Stimulated activated naive CD4-positive, alpha-beta T cell treated with Interleukin-2 at 50 U/mL for 16 hours (primary cell): ENCODE measurements at places on chromosomes 6 and 20.

DNA sequence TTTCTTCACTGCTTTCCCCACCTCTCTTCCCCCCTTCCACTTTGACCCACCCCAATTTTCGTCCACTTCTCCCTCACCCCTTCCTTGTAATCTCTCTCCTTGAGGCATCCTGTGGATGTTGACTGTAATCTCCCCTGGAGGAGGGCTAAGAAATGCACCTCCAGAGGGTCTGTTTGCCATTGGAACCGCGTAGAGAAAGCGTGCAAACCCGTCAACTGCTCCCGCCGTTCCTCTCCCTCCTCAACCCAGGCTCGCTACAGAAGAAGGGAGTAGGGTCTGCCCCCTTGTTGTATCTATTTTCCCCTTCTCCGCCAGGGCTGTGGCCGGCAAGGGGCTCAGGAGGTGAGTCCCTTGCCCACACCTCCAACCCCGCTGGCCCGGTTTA lies 502 bp upstream of the HTR1E start:
- no peak for DNase-seq

GRCh38 chr6:100479179-100480035 lies 14.7 kb upstream of the SIM1 start:
- DNase-seq: no peak

- no peak for DNase-seq
Measured at GRCh38 chr6:159395609-159396008, 226.4 kb downstream of the FNDC1 start.

- DNase-seq: no peak
Measured at GRCh38 chr20:43938932-43939761, 24.5 kb downstream of the TOX2 start.

DNA sequence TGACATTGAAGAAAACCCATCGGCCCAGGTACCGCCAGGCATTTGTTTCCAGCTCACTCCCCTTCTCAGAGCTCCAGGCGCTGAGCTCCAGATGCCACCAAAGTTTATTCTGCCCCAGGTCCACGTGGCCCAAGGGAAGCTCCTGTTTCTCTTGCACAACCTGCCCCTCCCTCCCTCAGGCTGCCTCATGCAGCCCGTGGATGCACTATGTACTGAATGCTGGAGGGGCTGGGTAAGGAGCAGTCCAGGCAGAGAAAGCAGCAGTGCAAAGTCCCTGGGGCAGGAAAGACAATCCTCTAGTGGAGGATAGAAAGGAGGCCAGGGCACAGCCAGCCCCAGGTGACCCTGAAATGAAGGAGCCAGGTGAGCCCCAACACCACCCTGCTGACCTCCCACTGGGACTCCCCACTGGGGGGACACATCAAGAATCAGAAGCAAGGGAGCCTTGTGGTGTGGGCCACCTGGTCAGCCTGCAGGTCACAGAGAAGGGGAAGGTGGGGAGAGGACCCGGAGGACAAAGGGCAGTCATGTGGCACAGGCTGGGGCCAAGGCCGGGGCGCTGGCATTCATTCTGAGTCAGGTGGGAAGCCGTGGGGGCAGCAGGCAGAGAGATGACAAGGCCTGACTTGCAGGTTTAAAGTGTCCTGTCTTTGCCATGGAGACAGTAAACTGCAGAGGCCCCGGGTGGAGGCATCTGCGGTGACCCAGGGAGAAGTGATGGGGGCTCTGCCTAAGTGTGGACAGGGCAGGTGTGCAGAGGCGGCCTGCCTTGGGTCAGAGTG lies 230.1 kb downstream of the PREX1 start:
- DNase-seq: no peak

GRCh38 chr6:26183237-26183580 lies 96.0 kb downstream of the HFE start:
- DNase-seq: no peak

DNA sequence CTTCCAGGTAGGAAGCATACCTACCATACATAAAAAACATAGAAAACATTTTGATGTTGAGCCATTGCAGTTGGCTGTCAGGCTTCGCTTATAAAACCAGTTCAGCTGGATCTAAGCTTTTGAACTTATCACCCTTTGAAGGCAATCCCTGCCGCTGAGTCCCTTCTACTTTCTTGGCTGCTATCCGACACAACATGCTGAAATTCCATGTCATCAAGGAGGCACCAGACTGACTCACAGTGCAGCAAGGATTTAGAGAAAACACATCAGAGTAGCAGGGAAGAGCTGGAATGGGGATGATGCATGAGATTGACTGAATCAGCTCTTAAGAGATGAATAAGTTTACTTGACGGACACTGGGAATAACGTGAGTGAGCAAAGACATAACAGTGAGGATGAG lies 135.0 kb upstream of the MAN1A1 start:
- DNase-seq: no peak

- no peak for DNase-seq
Measured at GRCh38 chr6:96794980-96795379, 42.3 kb downstream of the GPR63 start.

DNA sequence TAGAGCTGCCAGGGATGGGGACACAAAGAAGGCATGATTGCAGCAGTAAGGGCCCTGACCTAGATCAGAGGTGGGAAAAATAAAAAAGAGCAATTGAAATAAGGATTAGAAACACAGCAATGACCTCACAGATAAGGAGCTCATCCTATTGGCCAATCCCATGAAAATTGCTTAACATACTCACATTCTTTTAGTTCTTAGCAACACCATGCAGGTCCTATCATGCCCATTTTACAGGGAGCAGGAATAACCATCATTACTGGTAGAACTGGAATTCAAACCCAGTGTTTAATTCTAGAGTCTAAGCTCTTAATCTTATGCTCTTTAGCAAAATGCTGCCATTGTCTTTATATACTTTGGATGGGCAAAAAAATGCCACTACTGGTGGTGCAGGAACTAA lies 267.7 kb downstream of the RNF144B start:
- DNase-seq: no peak

- DNase-seq: no peak
Measured at GRCh38 chr20:49460916-49461315, 21.6 kb downstream of the KCNB1 start.

- DNase-seq: no peak
Measured at GRCh38 chr6:82353848-82354247, 9.8 kb upstream of the TPBG start.

DNA sequence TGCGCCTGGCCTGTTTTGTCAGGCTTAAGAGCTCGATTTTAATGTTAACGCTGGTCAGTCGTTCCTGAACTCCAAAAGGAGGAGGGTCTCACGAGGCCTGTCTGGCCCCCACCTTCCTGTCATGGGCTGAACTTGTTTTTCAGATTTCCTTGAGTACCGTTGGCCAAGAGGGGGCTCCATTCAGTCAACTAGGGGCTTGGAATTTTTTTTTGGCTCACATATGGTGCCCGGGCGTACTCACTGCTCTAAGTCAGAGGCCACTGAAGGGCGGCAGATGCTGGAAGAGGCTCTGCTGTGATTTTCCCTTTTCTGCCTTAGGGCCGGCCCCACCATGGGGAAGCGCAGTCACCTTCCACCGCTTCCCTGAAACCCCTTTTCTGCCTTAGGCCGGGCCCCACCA lies 6.9 kb upstream of the BIRC7 start:
- no peak for DNase-seq
